Stimulated activated CD4-positive, alpha-beta T cell treated with anti-CD3 and anti-CD28 coated beads, TNF-alpha, amount 100 ng/mL, for 1 hour (primary cell): ENCODE measurements at places on chromosomes 16 and 17.

DNA sequence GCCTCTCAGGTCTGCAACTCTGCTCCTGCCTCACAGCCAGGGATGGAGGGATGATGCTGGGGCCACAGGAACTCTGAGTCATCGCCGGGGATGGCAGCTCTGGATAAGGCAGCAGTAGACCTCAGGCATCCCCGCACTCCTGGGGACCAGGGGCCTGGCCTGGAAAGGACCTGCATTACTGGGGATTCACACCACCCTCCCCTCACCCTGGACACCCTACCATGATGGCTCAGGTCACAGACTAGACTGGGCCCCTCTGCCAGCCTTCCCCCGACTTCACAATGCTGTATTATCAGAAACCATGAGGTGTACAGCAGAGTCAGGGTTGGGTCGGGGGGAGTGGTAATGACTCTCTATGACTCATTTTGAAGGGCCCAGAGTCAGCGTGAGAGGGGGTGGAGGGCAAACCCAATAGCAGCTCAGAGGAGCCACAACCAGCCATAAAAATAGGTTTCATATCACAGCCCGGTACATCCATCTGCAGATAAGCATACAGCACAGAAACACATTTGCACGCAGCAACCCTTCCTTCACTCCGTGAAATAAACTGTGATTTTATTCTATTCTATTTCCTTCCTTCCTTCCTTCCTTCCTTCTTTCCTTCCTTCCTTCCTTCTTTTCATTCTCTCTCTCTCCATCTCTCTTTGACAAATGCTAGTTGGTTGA lies 28.8 kb downstream of the DYNLRB2 start:
- peak; percentile 50 for DNase-seq

GRCh38 chr17:80005360-80006338 lies 30.0 kb downstream of the TBC1D16 start:
- peak; percentile 30 for DNase-seq

DNA sequence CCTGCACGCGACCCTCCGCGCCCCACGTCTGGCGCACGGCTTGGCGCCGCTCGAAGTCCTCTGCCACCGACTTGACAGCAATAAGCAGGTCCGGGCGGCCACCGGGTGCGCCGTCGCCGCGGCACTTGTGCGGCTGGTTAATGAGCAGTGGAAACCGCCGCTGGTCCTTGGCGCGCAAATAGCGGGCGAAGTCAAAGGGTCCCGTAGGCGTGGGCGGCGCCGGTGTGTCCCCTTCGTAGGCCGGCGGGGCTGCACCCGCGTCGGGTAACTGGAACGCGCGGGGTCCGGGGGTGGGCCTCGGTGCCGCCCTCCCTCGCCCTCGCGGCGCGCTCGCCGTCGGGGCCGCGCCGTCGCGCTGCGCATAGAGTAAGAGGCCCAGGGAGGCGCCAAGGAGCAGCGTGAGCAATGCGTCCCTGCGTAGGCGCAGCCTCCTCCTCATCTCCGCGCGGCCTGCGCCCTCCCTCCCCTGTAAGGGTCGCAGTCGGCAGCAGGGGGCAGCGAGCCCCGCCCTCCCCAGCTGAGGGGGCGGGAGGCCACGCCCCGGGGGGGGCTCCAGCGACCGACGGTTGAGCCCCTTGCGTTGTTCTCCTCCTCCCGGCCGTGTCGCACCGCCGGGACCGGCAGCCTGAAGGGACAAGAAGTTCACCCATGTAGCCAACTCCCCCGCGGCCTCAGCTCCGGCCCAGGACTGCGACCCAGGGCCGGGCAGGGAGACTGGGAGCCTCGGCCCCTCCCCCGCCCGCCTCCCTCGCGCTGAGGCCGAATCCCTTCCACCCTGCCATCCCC lies 558 bp downstream of the B3GNT9 start:
- no peak for DNase-seq

GRCh38 chr17:42340691-42341127 lies 47.5 kb downstream of the STAT3 start:
- DNase-seq, result peak; percentile 15

DNA sequence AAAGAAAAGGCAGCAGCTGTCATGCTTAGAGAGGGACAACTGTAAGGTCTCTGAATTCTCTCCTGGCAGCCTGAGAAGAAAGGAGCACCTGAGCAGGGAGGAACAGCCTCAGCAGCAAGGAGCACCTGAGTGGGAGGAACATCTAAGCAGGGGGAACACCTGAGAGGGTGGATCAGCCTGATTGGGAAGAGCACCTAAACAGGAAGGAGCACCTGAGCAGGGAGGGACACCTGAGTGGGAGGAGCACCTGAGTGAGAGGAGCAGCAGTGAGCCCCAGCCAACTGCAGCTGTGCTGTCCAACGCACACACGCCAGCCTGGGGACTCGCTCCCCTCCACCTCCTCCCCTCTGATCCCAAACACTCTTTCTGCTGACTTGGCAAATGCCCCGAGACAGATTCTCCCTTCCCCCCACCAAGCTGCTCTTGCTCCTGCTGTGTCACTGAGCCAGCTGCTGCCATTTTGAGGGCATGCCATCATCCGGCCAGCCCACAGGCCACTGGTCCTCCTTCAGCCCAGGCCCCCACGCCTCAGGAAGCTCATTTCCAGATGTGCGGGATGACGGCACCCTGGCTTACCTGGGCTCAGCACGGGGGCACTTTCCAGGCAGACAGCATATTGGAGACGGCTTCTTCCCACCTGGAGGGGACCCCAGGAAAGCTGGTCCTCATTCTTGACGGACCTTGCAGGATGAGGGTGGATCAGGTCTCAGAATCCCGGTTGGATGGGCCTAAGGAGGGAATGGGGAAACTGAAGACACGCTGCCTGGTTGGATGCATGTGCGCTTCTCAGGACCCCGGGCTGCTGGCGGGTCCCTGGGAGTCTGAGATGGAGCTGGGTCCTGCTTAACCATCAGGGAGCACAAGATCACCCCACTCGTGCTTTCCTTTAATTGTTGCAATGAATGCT lies 57.7 kb upstream of the RBFOX3 start:
- no peak for DNase-seq

GRCh38 chr16:67161595-67162058 lies 1.9 kb downstream of the FBXL8 start:
- DNase-seq, result no peak

- no peak for DNase-seq
Observed at GRCh38 chr17:32746698-32747097, 130.2 kb downstream of the MYO1D start.

GRCh38 chr16:71709229-71709781 lies 15.2 kb downstream of the PHLPP2 start:
- DNase-seq, result no peak

DNA sequence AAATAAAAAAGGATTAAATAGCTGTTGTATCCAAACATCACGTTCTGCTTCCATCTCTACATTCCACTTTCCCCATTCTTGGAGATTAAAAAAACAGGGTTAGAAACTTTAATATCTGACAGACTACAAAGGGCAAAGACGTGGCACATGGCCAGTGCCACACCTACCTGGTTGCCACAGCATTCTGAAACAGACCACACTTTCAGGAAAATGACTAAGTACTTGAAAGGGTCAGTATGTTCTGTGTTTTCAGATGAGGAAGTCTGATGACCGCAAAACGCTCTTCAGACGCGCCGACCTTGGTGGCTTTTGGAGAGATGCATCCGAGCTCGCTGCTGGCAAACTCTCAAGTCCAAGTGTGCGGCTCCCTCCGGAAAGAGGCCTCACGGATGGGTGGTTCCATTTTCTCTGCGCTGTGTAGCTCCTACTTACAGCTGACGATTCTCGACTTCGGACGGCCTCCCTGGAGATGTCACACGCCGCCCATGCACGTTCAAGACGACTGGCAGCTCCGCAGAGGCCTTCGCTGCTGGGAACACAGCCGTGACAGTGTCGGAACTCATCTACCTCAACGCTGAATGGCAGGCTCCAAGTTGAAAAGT lies 15.5 kb downstream of the MAP1LC3B start:
- DNase-seq, result no peak

- no peak for DNase-seq
Observed at GRCh38 chr16:67050796-67051195, 21.8 kb downstream of the CBFB start.

GRCh38 chr16:23909792-23910418 lies 74.1 kb downstream of the PRKCB start:
- DNase-seq, result no peak
